ENCODE measurements at places on chromosomes 3 and 15. TPM values are rescaled to one million over a fixed set of nuclear protein-coding genes. Genes with fewer than 3 reads are reported as not detected.

GRCh38 chr15:43794269-43795037 is 2.3 kb downstream of the SERF2 start:
- no peak for DNase-seq

- DNase-seq: peak; percentile 81
Measured at GRCh38 chr15:31352911-31353811, 26.5 kb downstream of the KLF13 start.

DNA sequence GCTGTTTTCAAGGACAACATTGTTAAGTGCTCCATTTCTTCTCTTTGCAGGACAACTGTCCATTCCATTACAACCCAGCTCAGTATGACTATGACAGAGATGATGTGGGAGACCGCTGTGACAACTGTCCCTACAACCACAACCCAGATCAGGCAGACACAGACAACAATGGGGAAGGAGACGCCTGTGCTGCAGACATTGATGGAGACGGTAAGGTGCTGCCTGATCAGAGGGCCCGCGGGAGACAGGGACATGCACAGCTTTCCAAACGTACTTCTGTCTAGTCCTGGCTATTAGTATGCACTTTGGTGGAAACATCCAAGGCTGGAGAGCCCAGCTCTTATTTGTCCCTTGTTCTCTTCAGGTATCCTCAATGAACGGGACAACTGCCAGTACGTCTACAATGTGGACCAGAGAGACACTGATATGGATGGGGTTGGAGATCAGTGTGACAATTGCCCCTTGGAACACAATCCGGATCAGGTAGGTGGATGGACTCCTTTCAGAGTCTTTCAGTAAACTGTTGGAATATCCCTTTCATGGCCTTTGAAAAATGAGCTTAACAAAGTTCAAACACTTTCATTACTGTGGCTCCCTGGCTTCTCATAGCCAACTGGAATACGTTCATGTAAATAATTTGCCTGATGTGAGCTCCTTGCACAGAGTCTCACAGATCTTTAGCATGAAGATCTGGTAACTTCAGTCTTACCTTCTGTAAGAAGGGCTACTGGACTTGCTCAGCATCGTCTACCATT is 10.4 kb downstream of the THBS1 start:
- no peak for DNase-seq

- no peak for DNase-seq
Measured at GRCh38 chr3:139944256-139944910, 9.4 kb downstream of the CLSTN2 start.

GRCh38 chr15:37783290-37783689 is 151.2 kb upstream of the TMCO5A start:
- no peak for DNase-seq

GRCh38 chr3:71547249-71548198 is 36.0 kb downstream of the FOXP1 start:
- DNase-seq: no peak

- DNase-seq: no peak
Measured at GRCh38 chr3:95752199-95752598, 1062.2 kb upstream of the EPHA6 start.

DNA sequence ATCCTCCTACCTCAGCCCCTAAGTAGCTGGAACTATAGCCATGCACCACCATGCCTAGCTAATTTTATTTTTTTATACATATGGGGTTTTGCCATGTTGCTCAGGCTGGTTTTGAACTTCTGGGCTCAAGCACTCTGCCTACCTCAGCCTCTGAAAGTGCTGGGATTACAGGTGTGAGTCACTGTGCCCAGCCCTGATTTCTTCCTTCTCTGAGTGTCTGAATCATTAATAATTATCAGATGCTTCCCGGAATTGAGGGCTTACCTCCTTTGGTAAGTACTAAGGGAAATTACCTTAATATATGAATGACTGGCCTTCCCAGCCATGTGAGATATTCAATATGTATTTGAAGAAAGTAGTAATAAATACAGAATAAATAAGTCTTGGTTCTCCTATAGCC is 7.2 kb downstream of the CLPX start:
- no peak for DNase-seq

DNA sequence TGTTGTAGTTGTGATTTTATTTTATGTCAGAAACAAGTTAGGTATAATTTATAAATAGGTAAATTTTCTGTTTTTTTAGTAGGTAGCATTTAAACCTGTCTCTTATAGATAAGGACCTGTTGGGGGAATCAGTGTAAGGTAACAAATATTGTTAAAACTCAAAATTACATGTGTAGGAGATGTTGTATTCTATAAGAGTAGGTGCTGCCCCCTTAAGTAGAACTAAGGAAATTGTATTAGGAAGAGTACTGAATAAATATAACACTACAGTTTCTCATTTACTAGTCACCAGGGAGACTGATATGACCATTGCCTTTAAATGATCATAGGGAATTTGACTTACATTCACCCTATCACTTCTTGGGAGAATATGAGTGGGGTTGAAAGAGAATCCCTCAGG is 31.2 kb downstream of the SLC25A36 start:
- DNase-seq: no peak

DNA sequence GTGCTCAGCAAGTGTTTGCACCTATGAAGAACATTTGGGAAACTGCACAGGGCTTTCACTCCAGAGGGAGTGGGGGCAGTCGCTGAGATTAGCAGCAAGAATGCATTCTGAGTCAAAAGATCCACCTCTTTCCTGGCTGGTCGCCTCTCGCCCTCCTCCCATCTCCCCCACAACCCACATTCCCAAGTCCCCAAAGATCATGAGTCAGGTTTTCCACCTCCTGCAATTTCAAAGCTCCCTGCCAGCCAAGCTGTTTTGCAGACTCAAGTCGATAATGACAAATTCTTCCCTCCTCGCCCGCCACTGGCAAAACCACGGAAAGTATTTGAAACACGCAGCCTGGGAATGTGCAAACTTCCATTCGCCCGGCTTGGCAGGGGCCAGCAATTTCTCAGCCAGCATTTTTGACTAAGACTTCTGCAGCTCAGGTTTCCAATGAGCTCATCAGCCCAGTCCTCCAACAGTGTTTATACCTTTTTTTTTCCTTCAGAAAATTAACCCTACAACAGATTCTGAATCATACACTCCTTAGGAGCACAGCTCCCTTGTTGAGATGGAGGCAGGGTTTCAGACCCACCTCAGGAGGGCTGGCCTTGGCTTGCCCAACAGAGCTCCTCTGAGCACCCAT is 181.4 kb downstream of the SMAD6 start:
- DNase-seq: peak; percentile 92

GRCh38 chr3:88589138-88589537 is 439.4 kb downstream of the C3orf38 start:
- no peak for DNase-seq

DNA sequence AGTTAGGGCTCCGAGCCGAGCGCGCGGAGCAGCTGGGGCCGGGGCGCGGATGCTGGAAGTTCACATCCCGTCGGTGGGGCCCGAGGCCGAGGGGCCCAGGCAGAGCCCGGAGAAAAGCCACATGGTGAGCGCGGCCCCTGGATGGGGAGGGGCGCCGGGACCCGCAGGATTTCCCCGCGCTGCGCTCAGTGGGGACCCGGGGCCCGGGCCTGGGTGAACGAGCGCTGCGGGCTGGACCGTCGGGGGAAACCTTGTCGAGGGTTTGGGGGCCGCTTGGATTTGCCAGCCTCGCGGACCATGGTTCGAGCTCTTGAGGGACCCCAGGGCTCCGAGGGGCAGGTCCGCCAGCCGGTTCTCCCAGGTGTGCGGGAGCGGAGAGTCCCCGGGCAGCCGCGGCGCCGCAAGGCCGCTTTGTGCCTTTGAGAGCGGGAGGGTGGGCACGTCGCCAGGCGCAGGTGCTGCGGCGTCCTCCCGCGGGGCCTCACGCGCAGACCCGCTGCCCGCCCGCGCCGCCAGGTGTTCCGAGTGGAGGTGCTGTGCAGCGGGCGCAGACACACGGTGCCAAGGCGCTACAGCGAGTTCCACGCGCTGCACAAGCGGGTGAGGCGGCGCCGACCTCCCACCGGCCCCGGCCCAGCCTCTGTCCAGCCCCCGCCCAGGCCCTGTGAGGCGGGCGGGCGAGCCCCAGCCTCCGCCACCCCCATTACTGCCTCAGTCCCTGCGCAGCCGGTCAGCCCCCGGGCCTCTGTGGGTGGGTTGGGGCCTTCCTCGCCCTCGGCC is at the start of gene SNX22:
TSS of gene SNX22 (plus strand) at position 5 of the 780 bp plus-strand sequence. CDS start at position 50, 45 bp downstream.
- DNase-seq: peak; percentile 48

- no peak for DNase-seq
Measured at GRCh38 chr3:56133423-56133822, 334.8 kb downstream of the ERC2 start.

DNA sequence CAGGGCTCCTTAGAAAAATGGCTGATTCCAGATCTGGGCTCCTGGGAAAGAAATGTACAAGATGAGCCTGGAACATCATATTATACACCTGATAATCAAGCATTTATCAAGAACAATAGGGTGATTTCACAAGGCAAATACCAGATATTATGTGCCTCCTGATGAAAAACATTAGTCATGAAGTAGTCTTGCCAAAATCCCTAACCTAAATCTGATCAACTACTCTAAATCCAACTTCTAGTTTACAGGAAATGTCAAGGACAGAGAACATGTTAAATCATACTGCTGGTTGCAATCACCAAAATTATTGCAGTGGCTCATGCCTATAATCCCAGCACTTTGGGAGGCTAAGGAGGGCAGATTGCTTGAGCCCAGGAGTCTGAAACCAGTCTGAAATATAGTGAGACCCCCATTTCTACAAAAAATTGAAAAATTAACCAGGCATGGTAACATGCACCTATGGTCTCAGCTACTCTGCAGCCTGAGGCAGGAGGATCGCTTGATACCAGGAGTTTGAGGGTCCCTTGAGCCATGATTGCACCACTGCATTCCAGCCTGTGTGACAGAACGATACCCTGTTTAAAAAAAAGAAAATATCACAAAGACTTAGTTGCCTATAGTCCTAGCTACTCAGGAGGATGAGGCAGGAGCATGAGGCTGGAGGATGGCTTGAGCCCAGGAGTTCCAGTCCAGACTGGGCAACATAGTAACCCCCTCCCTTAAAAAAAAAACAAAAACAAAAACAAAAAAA is 34.9 kb upstream of the ATP13A3 start:
- no peak for DNase-seq

The CCDC39 gene
- total RNA-seq: not detected

The BFSP2 gene
- total RNA-seq: not detected

The SLC28A1 gene
- total RNA-seq: 0.46 TPM

The SEMA6D gene
- total RNA-seq: 16.5 TPM

The CAPN3 gene
- 2.6 TPM for total RNA-seq
